EH (cell line): ENCODE measurements at places on chromosomes 7 and 10.

DNA sequence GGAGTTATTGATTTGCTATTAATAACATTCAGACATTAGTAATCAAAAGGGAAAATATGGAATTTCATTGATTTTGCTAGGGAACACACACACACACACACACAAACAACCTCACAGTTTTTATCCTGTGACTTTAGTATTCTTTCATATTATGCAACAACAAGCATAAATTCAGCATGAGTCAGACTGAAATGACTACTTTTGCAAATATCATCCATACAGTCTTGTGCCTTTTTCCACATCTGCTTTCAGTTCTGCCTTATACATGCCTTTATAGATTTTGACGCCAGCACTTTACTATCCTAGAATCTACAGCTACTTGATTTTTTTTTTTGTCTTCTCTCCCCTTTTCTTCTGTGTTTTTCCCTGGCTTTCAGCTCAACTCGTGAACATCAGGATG lies 975.8 kb upstream of the LRRTM3 start:
- DNase-seq, result no peak

DNA sequence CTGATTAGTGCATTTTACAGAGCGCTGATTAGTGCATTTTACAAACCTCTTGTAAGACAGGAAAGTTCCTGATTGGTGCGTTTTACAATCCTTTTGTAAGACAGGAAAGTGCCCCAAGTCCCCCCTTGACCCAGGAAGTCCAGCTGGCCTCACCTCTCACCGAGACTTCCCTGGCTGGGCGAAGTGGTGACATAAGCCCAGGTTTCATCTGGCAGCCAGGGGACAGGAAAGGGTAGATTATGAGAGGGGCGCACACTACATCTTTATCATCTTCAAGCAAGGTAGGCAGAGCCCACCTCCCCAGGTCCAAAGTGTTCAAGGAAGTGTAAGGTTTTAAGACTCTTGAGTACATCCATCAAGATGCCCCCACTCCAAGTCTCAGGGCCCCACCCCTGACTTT lies 5.5 kb upstream of the GDF10 start:
- no peak for DNase-seq

DNA sequence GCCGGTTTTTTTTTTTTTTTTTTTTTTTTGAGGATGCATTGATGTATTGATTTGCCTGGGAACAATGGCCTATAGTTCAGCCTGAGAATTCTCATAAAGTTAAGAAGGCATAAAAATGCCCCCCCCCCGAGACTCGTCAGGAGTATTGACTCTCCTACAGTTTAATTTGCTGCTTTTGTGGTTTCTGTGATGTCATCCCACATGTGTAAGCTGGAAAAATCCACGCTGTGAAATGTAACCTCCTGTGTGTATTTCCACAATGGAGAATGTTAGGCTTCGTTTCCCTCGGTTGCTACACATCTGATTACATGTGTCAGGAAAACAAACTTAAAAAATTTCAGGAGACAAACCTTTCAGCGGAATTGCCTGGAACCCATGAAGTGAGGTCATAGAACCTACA lies 117.9 kb downstream of the FANK1 start:
- DNase-seq, result peak; percentile 84

GRCh38 chr10:79024296-79024695 lies 44.5 kb upstream of the ZMIZ1 start:
- DNase-seq, result no peak
